D341Med (cell line): ENCODE measurements at places on chromosomes 5 and 9.

- DNase-seq = no peak
Measured at GRCh38 chr5:1661831-1662558, 137.6 kb downstream of the MRPL36 start.

DNA sequence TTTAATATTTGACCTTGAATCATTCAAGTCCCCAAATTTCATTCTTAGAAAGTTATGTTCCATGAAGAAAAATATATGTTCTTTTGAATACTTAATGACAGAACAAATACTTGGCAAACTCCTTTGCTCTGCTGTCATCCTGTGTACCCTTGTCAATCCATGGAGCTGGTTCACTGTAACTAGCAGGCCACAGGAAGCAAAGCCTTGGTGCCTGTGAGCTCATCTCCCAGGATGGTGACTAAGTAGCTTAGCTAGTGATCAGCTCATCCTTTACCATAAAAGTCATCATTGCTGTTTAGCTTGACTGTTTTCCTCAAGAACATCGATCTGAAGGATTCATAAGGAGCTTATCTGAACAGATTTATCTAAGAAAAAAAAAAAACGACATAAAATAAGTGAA lies 65.4 kb downstream of the WDR41 start:
- no peak for DNase-seq

GRCh38 chr5:73895471-73895870 lies 269.5 kb downstream of the ARHGEF28 start:
- DNase-seq = no peak

DNA sequence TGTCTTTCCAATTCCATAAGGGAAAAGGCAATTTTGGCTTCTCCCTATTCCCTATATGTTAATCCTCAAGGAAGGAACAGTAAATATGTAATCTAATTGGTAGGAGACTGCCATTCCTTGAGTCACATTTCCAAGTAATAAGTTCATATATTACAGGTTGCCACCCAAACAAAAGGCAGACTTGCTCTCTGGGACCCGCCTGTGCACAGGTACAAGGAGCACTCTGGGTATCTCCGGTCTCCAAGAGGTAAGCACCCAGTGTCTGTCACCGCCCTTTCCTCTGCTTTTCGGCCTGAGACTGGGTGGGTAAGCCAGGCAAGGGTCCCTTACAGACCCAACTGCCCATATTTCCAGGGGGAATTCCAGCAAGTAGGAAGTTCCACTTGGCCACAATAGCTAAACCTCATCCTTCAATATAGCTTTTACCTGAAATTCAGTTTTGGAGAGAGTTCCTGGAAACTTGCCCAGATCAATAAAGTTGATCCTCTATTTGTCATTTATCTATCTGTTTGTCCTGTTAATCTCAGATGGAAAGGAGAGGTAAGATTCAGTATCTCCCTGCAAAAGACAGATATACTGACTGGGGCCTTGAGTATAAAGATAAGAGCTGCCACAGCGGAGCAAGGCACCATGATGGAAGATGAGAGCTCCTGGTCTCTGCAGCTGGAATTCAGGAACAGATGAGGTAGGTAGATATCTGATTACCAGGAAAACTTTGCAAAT lies 81.8 kb downstream of the SUSD1 start:
- no peak for DNase-seq

- no peak for DNase-seq
Measured at GRCh38 chr5:139204196-139204595, 6.0 kb upstream of the SIL1 start.

- DNase-seq = no peak
Measured at GRCh38 chr9:128145536-128145935, 3.7 kb upstream of the LCN2 start.

- DNase-seq = no peak
Measured at GRCh38 chr5:116451905-116452450, 122.6 kb downstream of the SEMA6A start.

DNA sequence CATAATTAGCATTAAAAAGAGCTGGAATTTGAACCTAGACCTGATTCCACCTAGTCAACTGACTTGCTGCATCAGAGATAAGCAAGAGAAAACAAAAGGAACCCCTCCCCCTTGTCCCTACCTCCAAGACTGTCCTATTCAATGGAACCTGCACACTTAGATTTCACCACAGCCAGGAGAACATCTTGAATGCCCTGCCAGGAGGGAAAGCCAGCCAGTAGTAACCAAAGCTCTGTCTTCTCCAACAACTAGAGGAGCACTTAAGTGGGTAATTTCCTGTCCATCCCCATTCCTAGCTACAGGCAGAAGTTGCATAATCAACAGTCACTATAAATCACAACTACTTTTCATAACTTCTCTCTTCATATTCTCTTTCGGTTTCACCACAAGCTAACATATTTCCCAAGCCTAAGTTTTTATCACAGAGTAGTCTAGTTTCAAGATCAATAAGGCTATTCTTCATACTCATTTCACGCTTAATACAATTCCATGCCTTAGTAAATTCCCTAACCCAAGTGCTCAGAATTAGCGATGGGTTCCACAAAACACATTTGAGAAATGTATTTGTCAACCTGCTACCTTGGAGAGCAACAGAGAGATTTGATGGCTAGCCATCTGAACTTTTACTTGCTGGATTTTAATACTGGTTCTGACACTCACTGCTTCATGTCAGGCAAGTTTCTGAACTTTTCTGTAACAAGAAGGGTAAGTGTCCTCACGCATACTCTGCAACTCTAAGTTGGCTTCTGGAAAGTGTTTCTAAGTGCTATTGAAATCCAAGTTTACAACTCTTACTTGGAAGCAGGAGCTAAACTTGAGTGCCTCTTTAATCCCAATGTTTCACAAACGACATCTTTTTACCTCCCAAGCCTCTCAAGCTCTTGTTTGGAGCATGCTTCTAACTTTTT lies 2.0 kb downstream of the DENND1A start:
- no peak for DNase-seq

GRCh38 chr9:133781828-133782135 lies 43.6 kb upstream of the SARDH start:
- no peak for DNase-seq

DNA sequence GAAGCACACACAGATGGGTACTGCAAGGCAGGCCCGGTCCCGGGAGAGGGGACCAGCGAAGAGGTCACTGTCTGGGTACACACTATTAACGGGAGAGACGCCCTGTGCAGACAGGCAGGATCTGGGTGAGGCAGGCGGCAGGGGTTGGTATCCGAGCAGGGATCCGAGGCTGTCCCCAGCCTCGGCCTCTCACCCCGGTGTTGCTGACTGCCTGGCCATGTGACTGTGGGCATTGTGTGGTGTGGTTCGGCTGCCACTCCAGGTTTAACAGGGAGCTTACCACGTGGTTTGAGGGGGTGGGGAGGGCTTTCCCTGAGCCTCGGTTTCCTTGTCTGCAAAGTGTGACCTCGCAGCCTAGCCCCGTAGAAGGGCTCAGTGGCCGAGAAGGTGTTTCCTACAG lies 11.1 kb upstream of the RALGDS start:
- no peak for DNase-seq

DNA sequence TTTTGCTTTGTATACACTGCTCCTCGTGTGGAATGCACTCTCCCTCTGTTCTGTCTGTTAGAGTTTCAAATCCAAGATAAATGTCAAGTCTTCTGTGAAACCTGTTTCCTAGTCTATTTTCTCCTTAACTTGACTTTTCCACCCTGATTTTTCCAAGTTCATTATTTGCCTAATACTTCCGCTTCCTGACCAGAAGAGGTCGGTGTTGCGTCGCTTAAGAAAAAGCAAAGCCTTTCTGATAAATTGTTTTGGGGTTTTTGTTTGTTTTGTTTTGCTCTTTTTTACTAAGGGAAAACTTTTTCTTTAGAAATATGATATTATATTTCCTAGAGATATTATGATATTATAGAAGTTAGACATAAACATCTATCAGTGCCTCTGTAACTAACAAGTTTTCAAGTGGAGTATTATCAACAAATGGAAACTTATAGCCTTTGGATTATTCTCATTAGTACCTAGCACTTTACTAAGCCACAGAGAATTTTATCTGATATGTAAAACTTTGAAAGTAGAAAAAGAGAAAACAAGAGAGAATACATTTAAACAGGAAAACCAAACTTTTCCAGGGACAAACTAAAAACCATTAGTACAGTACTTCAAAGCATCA lies 55.8 kb downstream of the PHAX start:
- DNase-seq = peak; percentile 36

GRCh38 chr5:130799015-130799414 lies 366.0 kb downstream of the HINT1 start:
- DNase-seq = no peak

DNA sequence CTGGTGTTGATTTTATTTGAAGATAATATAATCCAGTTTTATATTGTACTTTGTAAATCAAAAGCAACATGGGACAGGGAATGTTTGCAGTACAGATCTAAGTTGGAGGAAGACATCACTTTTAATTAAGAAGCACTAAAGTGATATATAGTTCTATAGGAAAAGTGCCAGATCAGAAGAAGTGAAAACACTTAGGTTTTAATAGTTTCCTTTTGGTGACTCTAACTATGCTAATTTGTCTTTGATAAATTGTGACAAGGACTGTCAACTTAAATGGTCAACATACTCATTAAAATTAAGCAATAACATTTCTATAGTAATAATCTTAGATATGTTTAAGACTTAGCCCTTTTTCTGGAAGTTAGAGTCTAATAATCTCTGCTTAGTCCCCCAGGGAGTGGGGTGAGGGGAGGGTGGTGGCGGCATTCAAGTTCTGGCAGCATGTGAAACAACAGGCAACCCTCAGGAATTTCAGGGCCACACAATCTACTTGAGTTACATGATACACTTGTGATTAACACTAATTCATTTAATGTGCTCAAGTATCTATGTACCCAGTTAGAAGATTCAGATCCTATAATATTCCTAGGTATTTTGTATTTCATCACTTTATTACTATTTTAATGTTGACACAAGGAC lies 1026.5 kb downstream of the NR2F1-AS1 start:
- DNase-seq = no peak

GRCh38 chr5:160655717-160656116 lies 196.3 kb downstream of the ATP10B start:
- no peak for DNase-seq

GRCh38 chr5:136028090-136028489 lies 698 bp upstream of the TGFBI start:
- DNase-seq = no peak

- no peak for DNase-seq
Measured at GRCh38 chr9:120289990-120290975, 289.7 kb downstream of the CDK5RAP2 start.

DNA sequence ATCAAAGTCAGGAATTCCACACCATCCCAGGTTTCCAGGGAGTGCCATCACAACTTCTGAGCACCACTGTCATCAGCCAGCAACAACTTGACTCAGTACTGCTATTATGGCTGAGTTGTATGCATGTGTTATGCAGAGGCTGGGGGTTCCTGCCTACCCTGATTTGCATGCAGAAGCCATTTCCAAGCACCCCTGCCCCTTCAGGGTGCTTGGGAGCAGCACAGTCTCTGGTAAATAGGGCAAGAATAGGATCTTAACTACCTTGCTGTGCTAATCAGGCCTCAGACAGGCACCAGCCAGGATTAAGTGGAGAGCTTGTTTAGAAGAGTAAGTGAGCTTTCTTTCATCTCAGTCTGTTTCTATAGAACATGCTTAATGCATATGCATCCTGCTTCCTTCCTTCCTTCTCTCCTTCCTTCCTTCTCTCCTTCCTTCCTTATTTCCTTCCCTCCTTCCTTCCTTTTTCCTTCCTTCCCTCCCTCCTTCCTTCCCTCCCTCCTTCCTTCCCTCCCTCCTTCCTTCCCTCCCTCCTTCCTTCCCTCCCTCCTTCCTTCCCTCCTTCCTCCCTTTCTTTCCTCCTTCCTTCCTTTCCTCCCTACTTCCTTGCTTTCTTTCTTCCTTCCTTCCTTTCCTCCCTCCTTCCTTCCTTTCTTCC lies 175.7 kb downstream of the FRMD3 start:
- peak; percentile 38 for DNase-seq

GRCh38 chr9:114282926-114283325 lies 40.0 kb upstream of the ORM1 start:
- DNase-seq = no peak

GRCh38 chr5:142600092-142600491 lies 85.8 kb downstream of the FGF1 start:
- DNase-seq = no peak

- DNase-seq = no peak
Measured at GRCh38 chr9:71648453-71648852, 119.9 kb downstream of the CEMIP2 start.

- DNase-seq = peak; percentile 17
Measured at GRCh38 chr5:157820593-157821252, 38.2 kb downstream of the CLINT1 start.

DNA sequence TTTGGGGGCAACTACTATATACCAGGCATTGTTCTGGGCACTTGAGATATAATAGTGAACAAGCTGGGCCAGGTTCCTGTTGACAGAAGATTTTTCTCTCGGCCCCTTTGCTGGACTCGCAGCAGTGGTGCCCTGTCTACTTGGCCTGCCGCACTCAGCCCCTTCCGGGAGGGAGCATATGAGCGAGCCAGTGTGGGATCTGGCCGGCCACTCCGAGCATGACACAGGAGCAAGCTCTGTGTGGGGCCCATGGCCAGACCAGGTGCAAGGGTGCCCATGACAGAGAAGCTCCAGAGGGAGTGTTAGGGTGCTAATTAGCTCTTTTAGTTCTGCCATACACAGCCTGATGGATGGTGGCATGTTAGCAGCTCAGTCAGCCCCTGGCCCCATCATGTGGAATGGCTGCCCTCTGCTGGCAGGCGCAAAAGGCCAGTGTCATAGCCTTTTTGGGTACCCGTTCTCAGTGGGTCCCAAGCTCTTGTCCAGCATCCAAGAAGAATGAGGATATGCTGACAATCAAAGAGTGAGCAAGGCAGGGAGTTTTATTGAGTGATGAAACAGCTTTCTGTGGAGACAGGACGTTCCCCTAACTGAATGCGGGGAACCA lies 9.3 kb upstream of the KIF4B start:
- no peak for DNase-seq

- no peak for DNase-seq
Measured at GRCh38 chr5:140153905-140154304, 21.1 kb upstream of the CYSTM1 start.

DNA sequence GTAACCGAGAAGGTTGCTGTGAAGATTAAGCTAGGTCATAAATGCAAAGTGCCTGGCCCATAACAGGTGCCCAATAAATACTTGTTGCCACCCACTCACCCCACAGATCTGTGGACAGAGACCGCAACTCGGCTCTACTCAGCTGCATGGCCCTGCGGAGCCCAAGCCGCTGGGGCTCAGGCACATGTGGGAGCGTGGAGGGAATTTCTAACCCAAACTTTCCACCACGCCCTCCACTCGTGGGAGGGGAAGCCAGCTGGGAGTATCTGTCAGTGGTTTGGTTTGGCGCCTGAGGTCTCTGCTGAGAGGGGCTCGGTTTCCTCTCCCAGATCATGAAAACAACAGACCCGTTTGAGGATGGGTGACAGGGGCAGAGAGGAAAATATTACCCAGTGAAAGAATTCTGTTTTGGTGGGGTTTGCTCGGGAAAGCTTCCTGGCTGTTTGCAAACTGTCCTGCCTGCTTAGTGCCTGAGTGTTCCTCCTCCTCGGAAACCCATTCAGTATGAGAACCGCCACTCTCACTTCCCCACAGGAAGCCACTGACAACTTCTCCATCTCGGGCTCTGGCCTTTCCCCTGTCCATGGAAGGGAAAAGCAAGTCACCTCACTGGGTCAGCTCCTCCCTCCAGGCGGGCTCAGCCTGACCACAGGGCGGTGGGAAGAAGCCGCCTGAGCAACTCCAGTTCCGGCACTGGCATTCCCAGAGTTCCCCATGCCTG lies 60.1 kb downstream of the RGS3 start:
- no peak for DNase-seq
